ENCODE measurements at places on chromosomes 7 and 10. TPM values are rescaled to one million over a fixed set of nuclear protein-coding genes. Genes with fewer than 3 reads are reported as not detected.

C10orf53 gene
- not detected for total RNA-seq

NMT2 gene
- 50.2 TPM for total RNA-seq

ASAH2 gene
- total RNA-seq, result 0.71 TPM

CRHR2 gene
- total RNA-seq, result not detected

CEP41 gene
- total RNA-seq, result 26.6 TPM

ARHGEF5 gene
- 4.6 TPM for total RNA-seq

CALML5 gene
- not detected for total RNA-seq

WNT8B gene
- not detected for total RNA-seq

PRTFDC1 gene
- total RNA-seq, result 15.3 TPM

TCTN3 gene
- 52.5 TPM for total RNA-seq

GBX1 gene
- total RNA-seq, result not detected

SEMA3C gene
- total RNA-seq, result 388 TPM

CFAP43 gene
- under 0.01 TPM for total RNA-seq

MICALL2 gene
- 26.2 TPM for total RNA-seq

MSS51 gene
- total RNA-seq, result 1.6 TPM

NUTM2E gene
- total RNA-seq, result not detected

ABCA13 gene
- total RNA-seq, result not detected

CCDC136 gene
- 3.7 TPM for total RNA-seq

NRP1 gene
- total RNA-seq, result 221 TPM

COBL gene
- total RNA-seq, result not detected

CCNJ gene
- total RNA-seq, result 1.8 TPM

ERVW-1 gene
- not detected for total RNA-seq

CYP3A7 gene
- not detected for total RNA-seq

METTL27 gene
- 16.8 TPM for total RNA-seq

PILRA gene
- not detected for total RNA-seq

IFIT2 gene
- 5.8 TPM for total RNA-seq

CLEC5A gene
- total RNA-seq, result not detected

DDX56 gene
- 67.3 TPM for total RNA-seq

INSYN2A gene
- under 0.01 TPM for total RNA-seq

COL28A1 gene
- total RNA-seq, result under 0.01 TPM

PTF1A gene
- total RNA-seq, result not detected

HKDC1 gene
- 0.29 TPM for total RNA-seq

PNLIP gene
- total RNA-seq, result not detected

Data from myometrial cell (primary cell).